ENCODE measurements at places on chromosomes 12 and 14. TPM values are rescaled to one million over a fixed set of nuclear protein-coding genes. Genes with fewer than 3 reads are reported as not detected.

DNAI7 gene
- total RNA-seq: not detected

HOTAIR gene
- not detected for total RNA-seq

CLEC4D gene
- not detected for total RNA-seq

SLC41A2 gene
- 6.8 TPM for total RNA-seq

BMP4 gene
- total RNA-seq: 3.9 TPM

SYNDIG1L gene
- 1.6 TPM for total RNA-seq

RHOF gene
- total RNA-seq: 31.9 TPM

GPR65 gene
- total RNA-seq: not detected

OTX2 gene
- total RNA-seq: 21.2 TPM

Data from GM23338 (cell line).